ENCODE measurements at places on chromosomes 4 and X.

DNA sequence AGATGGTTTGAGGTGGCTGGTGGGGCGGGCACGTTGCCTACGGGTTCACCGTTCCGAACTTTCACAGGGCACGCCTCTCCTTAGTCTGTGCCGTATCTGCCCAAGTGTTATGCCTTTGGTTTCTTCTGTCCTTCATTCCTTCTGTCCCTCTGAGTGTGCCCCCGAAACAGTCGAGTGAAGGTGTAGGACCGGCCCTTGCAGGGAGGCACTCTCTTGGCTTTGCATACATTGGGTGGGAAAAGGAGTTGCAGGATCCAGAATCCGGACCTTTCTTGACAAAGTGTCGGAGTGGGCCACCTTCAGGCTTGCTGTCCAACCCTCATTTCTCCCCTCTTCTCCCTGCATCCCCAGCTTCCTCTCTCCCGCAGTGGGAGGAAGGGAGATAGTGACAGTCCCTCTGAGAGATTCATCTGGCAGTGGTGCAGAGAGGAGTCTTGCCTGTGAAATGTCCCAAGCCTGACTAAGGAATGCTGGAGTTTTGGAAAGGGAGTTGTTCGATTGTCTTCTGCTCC, 569 bp downstream of the ARFIP1 start:
- no peak for DNase-seq

- DNase-seq = no peak
These were observed 1271.0 kb downstream of the RAPGEF2 start for GRCh38 chr4:160373911-160374310.

GRCh38 chrX:140765043-140765784, 55.7 kb downstream of the LINC00632 start:
- DNase-seq = no peak

GRCh38 chr4:107439401-107439800, 280.6 kb downstream of the PAPSS1 start:
- DNase-seq = no peak

DNA sequence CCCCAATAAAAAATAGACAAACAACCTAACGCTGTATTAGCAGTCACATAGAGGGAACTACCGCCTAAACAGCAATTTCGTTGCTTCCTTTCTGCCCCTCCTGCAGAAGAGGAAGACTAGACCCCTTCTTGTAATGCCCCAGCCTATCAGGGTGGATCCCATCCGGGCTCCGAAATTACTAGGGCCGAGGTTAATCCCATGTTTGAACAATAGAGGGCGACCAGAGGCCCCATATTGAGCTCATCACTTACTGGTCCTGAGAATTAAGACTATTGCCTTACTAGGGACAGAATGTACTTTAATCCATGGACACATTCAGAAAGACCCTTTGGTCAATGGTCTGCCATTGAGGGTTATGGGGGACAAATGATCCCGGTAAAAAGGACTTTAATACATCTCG, 11.8 kb upstream of the ZNF630 start:
- peak; percentile 64 for DNase-seq

DNA sequence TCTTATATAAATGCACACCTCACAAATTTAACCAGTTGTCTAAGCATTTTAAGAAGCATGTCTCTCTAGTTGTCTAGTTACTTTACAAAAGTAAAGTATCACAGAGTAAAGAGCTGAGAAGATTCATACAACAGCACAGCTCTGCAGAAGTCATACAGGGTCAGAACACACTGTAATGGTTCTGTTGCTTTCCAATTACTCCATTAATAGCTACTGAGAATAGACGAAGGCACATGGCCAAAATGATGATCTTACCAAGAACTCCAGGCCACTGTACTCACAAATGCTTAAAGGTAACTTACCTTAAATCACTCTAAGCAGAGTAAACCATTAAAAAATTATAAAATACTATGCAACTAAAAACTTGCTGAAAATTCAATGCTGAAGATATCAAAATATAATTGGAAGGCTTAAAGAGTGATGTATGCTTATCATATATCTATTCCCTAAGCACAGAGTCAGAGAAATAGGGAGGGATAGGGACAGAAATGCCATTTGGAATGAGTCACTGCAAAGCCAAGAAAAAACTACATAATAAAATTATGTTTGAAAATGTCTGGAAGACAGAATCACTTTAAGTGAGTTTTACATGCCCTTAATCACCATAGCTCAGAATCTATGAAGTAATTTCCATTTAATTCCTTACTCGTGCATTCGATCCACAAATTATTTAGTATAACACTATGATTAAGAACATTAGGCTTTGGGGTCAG, 71.0 kb downstream of the DDX60L start:
- DNase-seq = no peak

DNA sequence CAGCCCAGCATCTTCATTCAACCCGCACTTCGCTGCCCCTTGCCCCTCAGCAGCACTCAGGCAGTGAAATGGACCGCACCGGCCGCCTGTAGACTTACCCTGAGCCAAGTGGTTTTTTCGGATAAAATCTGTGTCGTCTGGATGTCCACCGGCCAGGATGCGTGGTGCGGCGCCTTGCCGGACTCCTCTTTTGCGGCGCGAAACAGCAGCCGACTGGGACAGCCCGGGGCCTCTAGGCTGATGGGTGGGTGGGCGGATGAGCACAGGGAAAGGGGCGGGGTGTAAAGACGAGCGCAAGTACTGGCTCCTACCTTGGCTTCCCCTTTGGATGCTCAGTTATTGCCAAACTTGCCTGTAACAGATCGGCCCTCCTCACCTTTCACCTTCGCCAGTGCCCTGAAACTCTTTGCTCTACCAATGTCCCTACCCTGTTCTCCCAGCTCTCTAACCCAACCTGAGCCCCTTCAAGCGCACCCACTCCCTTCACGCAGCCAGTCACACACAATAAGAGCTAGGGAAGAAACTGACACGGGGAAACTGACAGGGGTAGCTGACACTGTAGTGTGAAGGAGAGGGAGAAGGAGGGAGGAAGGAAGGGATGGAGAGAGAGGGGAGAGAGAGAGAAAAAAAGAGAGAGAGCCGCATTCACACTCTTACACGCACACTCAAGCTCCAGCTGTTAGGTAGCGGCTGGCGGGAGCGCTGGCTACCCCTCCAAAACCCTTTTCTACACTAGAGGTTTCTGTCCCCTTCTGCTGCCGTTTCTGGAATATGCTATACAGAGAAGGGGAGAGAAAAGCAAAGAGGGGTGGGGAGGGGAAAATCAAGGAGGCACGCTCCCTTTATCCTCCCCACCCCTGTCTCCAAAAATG, 559 bp downstream of the TRPC5 start:
- DNase-seq = no peak

- DNase-seq = no peak
These were observed 1126.6 kb downstream of the FAT4 start for GRCh38 chr4:126441173-126442035.
